Foreskin melanocyte (primary cell): ENCODE measurements at places on chromosomes 4 and X.
A peak's percentile ranks its signal among the peaks of the same experiment; 100 is the strongest.

GRCh38 chr4:179941911-179942310 lies 2301.3 kb upstream of the TENM3 start:
- DNase-seq = peak; percentile 11

- no peak for DNase-seq
These were observed 334.5 kb upstream of the SLC7A11 start for GRCh38 chr4:138576684-138577083.

DNA sequence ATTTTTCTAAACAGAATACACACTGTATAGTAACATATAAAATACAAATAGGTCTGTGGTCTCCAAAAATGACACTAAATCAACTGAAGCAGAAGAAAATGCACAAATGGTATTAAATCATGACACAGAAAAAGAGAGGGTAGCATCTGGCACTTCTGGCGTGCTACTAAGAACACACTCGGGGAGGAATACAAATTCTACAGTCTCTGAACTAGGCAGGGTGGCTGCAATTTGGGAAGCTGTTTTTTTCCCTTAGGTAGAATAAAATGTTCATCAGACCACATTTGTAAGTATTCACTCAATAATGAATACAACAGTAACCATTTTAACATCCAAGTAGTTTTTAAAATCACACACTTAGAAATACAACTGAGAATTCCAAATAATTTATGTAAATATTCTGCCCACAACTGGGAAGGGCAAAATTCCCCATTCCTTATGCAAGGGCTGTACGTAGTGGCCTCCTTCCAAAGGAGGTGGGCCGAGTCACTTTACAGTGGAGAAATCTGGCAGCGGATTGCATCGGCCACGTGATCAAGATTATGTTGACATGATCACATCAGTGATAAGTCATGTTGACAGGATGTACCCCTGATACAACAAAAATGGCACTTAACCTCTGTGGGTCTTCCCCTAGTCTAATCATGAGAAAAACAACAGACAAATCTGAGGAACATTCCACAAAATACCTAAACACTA lies 101.1 kb downstream of the TSPAN5 start:
- DNase-seq = no peak

DNA sequence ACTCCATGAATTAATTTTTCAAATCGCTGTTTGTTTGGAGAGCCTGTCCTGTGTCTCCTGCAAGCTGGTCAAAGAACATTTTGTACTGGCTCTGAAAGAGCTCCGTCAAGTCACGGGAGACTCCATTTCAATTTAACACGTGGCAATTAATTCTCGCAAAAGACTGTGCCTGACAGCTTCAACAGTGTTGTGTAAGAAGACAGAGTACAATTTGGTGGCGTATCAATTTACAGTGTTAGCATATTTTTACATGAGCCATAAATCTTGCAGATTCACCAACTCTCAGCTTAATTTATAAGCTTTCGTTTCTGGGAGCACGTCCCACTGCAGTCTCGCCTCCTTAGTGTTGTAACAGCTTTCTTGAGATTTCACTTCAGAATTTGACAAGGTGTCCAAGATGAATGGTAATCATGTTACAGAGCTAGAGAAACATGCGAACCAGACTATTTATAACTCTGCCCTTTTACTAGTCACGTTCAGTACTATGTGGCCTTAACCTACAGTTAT lies 70.8 kb downstream of the RWDD4 start:
- DNase-seq = peak; percentile 77

- DNase-seq = no peak
These were observed 43.6 kb downstream of the EVC2 start for GRCh38 chr4:5664778-5665177.

GRCh38 chr4:185640811-185641675 lies 105.7 kb upstream of the PDLIM3 start:
- peak; percentile 49 for DNase-seq

DNA sequence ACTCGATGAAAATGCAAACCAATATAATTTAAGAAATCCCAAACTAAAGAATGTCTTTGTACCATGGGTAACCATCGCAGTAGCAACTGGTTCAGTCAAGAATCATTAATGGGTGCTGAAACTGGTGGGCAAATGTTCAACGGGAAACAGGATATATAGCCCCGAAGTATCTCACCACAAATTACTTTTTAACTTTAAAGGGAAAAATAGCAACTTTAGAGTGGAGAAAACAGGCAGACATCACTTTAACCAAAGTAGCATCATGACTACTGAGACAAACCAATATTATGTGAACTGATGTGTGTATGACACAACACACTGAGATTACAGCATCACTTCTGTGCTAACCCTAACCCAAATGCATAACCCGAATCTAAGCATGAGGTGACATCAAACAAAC lies 33.8 kb upstream of the SLAIN2 start:
- DNase-seq = no peak

GRCh38 chrX:123155327-123155726 lies 28.8 kb upstream of the GRIA3 start:
- no peak for DNase-seq

- DNase-seq = no peak
These were observed 152.1 kb upstream of the HPGD start for GRCh38 chr4:174674305-174674840.

GRCh38 chr4:1814453-1814852 lies 21.4 kb downstream of the FGFR3 start:
- DNase-seq = no peak
